ENCODE measurements at places on chromosomes 6 and 20. TPM values are rescaled to one million over a fixed set of nuclear protein-coding genes. Genes with fewer than 3 reads are reported as not detected.

DNA sequence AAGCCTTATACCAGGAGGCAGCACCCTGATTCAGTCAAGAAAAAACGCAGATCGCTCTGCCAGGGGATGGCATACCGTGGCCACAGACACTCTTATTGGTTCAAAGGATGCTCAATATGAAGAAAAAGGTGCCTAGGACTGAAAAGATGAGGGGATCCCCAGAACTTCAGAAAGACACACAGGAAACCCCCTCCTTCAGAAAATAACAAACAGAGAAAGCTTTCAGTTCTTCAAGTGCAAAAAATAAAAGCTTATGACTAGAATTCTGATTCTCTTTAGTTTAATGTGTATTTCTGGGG, 17.7 kb upstream of the MYB start:
- ATAC-seq = no peak

- ATAC-seq = no peak
Observed at GRCh38 chr6:136236466-136237293, 13.4 kb downstream of the MTFR2 start.

SAMHD1 gene
- total RNA-seq = 21.1 TPM

GSTA2 gene
- not detected for total RNA-seq

PHF20 gene
- 30.1 TPM for total RNA-seq

Data from motor neuron (in vitro differentiated cells).